ENCODE measurements at places on chromosomes 6 and 20.

- DNase-seq: no peak
These were observed 111.9 kb downstream of the TBX18 start for GRCh38 chr6:84652356-84653026.

DNA sequence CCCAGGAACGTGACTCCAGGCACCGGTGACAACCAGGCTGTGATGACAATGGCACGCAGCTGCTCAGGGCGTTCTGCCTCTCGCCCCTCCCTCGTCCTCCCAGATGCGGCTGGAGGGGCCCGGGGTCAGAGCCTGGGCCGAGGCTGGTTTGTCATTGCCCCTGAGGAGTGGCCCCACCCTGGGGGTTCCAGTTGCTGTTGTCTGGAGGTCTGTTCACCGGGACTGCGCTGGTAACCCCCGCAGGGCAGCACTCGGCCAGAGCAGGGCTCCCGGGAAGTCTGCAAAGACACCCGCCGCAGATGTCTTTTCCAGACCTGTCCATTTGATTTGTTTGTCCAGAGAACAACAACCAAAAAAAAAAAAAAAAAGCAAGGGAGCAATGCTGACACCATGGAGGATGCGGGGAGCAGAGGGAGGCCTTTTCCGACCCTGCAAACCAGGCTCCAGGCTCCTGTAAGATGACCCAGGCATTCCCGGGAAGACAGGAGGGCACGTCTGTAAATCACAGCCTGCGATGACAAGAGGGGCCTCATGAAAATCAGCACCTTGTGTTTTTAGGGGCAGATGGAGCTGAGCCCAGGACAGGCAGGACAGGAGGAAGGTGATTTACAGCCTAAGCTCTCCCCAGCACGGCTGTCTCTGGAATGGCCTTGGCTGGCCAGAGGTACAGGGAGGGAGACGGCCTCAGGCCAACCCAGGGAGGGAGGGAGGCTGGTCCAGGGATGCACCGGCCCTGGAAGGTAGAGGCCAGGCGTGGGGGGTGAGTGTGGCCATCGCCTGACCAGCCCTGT, 189.3 kb downstream of the ERMARD start:
- DNase-seq: no peak

DNA sequence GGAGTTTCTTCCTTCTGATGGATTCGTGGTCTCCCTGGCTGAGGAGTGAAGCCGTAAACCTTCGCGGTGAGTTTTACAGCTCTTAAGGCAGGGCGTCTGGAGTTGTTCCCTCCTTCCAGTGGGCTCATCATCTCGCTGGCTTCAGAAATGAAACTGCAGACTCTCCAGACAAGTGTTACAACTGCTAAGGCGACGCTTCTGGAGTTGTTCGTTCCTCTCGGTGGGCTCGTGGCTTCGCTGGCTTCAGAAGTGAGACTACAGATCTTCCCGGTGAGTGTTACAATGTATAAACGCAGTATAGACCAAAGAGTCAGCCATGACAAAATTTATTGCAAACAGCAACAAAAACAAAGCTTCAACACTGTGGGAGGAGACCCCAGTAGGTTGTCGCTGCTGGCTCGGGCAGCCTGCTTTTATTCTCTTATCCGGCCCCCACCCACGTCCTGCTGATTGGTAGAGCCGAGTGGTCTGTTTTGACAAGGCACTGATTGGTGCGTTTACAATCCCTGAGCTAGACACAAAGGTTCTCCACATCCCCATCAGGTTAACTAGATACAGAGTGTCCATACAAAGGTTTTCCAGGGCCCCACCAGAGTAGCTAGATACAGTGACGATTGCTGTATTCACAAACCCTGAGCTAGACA, 113.2 kb downstream of the GPX5 start:
- DNase-seq: no peak

GRCh38 chr6:137743493-137743892, 123.6 kb upstream of the TNFAIP3 start:
- no peak for DNase-seq

- no peak for DNase-seq
These were observed 251.2 kb downstream of the SLC24A3 start for GRCh38 chr20:19463597-19463996.

- DNase-seq: no peak
These were observed 53.0 kb downstream of the MMUT start for GRCh38 chr6:49409951-49410542.

DNA sequence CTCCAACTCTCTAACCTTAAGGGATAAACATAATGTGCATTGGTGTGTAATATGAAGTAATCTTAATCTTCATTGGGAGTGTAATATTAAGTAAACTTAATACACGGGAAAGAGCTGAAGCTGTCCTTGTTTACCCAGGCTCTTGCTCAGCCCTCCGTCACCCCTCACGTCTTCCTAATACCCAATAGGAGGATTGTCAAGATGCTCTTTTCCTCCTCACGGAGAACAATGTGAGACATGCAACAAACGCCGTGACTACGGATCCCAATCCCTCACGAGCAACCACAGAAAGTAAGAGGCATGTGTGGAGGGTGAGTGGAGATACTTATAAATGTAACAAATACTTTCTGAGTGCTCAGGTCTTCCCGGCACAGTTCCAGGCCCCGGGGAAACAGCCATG, 11.0 kb downstream of the KIF16B start:
- DNase-seq: no peak

GRCh38 chr6:80304014-80304413, 197.5 kb downstream of the BCKDHB start:
- DNase-seq: no peak

GRCh38 chr6:110125361-110125760, 54.1 kb downstream of the WASF1 start:
- DNase-seq: no peak

- DNase-seq: no peak
These were observed 176.9 kb upstream of the GGTLC1 start for GRCh38 chr20:24165301-24166122.

GRCh38 chr6:34970957-34971356, 81.9 kb downstream of the ANKS1A start:
- no peak for DNase-seq

GRCh38 chr6:111573131-111573883, 32.4 kb downstream of the TRAF3IP2 start:
- no peak for DNase-seq

GRCh38 chr20:23165307-23165750, 79.2 kb upstream of the CD93 start:
- DNase-seq: no peak
